Memory B cell (primary cell): ENCODE measurements at places on chromosomes 5 and 9.

- no peak for DNase-seq
Measured at GRCh38 chr9:37983381-37984067, 79.6 kb upstream of the SLC25A51 start.

DNA sequence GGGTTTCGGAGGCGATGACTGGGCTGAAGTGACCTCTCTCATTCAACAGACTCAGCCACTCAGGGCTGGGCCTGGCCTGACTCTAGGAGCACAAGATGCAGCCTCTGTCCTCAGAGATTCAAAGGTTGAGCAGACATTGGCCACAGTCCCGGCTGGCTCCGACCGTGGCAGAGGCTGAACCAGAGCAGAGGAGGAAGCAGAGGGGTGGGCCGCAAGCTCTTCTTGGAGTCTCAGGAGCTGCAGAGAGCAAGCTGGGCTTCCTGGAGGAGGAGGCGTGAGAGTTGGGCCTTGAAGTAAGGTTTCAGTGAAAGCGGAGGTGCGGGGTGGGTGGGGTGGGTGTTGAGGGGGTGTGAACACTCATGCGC is 37.6 kb downstream of the ALG2 start:
- no peak for DNase-seq

GRCh38 chr5:172407241-172407691 is 47.1 kb downstream of the SH3PXD2B start:
- DNase-seq, result no peak

GRCh38 chr5:159746707-159747106 is 169.6 kb upstream of the ADRA1B start:
- no peak for DNase-seq

DNA sequence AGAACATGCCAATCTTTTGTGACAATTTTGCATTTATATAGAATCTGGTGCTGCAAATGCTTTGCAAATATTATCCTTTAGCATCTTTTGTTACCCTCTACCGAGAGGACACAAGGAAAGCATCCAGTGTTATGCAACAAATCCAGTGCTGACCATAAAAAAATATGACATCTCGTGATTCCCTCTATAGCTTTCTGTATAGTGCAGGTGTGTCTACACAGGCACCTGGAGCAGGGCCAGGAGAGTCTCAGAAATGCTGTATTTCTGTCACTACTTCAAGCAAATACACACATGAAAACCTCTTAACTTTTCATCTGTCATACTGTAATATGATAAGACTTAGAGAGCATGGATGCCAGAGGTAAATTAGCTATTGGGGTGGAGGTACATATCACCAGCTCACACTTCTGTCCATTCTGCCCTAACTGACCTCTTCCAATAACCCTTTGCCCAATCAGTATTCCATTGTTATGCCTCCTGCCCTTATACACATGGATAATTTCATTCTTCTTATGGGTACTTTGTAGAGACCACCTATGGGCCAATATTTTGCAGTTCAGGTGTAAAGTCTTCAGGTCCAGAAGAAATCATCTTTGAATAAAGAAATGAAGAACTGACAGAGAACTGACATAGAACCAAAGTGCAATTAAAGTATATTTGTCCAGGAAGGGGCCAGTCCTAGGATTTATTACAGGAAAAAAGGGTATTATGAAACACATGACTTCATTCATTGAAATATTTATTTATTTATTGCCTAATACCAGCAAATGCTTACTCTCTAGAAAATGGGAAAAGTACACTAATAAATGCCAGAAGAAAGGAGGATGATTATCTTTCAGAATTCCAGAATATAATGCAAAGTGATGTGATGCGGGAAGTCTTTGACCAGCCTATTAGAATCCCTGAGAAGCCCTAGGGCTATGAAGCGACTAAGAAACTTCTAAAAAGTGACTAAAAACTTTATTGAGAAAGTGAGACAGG is 106.5 kb downstream of the EPB41L4A start:
- DNase-seq, result no peak

DNA sequence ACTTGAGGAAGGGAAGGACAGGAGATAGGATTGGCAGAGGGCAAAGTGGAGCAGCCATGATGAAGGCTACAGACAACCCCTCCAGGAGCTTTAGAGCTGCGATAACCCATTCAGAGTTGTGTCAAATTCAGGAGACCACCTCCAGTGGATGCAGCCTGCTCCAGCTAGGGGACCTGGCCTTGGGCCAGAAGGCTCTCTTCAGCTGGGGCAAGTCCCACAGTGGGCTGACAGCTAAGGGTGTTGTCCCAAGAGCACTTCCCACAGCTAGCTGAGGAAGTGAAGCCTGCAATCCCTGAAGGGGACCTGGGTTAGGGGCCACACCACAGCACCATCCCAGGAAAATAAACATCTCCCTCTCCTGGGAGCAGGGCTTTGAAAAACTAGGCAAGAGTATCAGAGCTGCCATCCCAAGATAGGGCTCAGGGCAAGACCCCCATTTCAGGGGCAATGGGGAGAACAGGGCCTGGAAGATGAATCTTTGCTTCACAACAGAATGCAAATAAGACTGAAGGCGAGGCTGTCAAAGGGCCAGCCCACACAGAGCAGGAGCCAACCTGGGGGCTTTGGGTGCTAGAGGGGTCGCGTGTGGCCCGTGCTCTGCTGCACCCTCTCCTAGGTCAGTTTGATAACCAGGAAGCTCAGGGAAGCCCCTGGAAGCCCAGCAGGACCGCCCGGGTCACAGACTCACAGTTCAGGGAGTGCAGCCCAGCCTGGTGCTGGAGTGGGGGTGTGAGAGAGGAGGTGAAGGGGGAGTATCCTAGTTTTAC is 19.3 kb upstream of the DAPK1 start:
- no peak for DNase-seq

DNA sequence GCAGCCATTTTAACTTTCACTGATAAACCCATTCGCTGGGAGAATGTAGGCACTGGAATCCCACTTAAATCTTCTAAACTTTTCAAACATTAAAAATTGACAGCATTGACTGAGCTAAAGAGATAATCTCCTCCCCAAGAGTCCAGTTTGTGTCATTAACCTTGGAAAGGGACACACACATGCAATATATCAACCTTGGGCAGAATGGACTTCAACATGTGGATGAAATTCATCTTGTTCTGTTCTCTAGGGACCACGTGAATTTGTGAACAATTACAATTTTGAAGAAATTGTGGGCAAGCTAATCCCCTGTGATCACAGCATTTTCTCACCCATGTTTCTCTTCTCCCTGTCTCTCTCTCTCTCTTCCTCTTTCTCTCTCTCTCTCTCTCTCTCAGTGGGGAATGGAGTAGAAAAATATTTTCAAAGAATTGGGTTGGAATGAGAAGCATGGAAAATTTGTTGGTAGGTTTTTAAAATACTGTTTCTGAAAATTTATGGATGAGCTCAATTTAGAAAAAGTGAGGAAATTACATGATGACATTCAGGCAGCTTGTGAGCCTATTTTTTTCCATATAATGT is 553.7 kb downstream of the EBF1 start:
- DNase-seq, result no peak

DNA sequence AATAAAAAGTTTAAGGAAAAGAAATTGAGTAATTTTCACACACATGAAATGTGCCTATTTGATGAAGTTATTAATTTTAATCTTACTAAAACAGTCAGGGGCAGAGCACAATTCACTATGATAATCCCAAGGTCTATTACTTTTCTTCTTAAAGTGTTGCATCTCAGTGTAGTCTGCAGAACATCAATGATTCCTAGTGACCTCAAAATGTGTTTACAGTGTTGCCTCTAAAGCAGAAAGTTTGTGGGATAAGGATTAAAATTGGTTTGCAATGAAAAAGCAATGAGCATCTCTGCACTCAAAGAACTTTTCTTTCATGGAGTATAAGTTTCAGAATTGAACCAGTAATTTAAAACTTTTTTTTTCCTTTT is 63.0 kb downstream of the CEP120 start:
- DNase-seq, result no peak
